Central memory CD8-positive, alpha-beta T cell (primary cell): ENCODE measurements at places on chromosomes 2 and 18.

- DNase-seq, result no peak
Measured at GRCh38 chr18:77206676-77207374, 42.8 kb upstream of the GALR1 start.

GRCh38 chr2:16728351-16729136, 62.9 kb upstream of the CYRIA start:
- DNase-seq, result no peak

- DNase-seq, result no peak
Measured at GRCh38 chr18:52624702-52625101, 284.7 kb downstream of the DCC start.

- DNase-seq, result no peak
Measured at GRCh38 chr2:112639936-112640335, 5.8 kb upstream of the SLC20A1 start.

DNA sequence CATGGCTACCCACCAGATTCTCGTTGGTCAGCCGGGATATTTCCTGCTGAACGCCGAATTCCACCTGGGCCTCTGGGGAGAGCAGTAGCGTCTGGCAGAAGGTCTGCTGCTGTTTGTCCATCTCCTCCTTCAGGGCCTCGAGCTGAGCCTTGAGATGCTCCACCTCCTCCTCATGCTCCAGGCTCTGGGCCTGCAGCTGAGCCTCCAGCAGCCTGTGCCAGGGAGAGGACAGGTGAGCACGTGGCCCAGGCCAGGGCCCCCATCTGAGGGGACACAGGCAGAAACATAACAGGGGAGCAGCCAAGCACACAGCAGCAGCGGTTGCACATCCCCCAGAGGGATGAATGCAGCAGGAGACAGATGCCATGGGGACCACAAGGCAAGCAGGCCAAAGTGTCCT, 40.1 kb upstream of the ACAA2 start:
- DNase-seq, result no peak
